Eye (tissue), 1 donor: ENCODE measurements at places on chromosomes 6 and 20.

DNA sequence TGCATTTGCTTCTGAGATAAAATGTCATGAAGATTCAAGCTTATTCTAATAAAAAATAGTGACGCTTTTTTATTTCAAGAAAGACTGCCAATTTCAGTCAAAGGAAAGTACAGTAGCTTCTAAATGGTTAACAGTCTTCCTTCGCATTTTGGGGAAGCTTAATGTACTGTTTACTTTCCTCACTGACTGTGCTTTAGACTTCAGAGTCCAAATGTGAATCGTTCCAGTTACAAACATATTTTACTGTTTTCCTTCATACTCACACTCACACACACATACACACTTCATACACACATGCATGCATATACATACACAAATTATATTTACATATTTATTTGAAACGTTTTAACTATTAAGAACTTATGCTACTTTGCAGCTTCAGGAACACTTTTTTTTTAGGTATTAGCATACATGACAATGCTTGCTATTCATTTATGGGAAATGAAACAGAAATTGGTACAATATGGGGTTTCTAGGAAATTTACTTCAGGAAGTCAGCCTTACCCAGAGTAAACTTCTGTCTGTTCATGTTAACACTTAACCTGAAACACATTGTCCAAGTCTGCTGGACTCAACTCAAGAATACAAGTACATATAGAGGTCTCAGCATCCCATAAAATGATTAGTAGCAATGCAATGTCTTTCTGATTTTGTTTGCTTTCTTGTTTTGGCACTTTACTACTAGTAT, 145.4 kb downstream of the RPS12 start:
- no peak for DNase-seq

DNA sequence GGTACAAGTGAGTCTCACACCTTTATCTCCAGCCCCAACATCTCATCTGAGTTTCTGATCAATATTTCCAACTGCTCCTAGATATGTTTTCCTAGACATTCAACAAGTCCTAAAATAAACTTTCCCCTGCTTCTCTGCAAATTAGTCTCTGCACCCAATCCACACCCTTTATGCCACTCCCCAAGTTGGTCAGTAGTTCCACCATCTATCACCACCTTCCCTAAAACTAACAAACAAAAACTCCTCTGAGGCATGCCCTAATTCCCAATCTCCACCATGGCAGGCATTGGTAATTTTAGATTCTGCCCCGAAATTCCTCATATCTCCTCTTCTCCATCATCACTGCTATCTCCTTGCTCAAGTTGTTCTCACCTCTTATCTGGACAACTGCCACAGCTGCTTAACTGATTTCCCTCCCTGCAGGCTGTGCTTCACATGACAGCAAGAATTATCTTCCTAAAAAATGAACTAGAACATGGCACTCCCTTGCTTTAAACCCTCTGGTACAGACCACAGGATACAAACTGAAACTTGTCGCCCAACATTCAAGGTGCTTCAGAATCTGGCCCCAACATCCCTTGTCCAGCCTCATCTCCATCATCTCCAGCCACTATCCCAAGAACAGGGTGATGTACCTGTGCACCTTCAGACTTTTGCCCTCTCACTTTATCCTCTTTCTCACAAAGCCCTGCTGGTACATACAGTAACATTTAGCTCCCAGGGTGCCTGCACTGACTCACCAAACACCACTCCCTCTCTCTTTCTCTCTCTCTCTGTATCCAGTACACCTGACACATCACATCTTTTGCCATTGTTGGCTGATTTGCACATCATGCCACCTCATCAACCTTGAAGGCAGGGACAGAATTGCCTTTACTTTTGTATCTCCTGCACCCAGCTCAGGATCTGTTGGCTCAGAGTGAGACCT, 55.5 kb downstream of the ZHX3 start:
- DNase-seq: no peak

DNA sequence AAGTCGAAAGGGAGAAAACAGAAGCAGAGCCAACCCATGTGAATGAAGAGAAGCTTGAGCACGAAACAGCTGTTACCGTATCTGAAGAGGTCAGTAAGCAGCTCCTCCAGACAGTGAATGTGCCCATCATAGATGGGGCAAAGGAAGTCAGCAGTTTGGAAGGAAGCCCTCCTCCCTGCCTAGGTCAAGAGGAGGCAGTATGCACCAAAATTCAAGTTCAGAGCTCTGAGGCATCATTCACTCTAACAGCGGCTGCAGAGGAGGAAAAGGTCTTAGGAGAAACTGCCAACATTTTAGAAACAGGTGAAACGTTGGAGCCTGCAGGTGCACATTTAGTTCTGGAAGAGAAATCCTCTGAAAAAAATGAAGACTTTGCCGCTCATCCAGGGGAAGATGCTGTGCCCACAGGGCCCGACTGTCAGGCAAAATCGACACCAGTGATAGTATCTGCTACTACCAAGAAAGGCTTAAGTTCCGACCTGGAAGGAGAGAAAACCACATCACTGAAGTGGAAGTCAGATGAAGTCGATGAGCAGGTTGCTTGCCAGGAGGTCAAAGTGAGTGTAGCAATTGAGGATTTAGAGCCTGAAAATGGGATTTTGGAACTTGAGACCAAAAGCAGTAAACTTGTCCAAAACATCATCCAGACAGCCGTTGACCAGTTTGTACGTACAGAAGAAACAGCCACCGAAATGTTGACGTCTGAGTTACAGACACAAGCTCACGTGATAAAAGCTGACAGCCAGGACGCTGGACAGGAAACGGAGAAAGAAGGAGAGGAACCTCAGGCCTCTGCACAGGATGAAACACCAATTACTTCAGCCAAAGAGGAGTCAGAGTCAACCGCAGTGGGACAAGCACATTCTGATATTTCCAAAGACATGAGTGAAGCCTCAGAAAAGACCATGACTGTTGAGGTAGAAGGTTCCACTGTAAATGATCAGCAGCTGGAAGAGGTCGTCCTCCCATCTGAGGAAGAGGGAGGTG, 38.7 kb downstream of the ZBTB2 start:
- DNase-seq: no peak

DNA sequence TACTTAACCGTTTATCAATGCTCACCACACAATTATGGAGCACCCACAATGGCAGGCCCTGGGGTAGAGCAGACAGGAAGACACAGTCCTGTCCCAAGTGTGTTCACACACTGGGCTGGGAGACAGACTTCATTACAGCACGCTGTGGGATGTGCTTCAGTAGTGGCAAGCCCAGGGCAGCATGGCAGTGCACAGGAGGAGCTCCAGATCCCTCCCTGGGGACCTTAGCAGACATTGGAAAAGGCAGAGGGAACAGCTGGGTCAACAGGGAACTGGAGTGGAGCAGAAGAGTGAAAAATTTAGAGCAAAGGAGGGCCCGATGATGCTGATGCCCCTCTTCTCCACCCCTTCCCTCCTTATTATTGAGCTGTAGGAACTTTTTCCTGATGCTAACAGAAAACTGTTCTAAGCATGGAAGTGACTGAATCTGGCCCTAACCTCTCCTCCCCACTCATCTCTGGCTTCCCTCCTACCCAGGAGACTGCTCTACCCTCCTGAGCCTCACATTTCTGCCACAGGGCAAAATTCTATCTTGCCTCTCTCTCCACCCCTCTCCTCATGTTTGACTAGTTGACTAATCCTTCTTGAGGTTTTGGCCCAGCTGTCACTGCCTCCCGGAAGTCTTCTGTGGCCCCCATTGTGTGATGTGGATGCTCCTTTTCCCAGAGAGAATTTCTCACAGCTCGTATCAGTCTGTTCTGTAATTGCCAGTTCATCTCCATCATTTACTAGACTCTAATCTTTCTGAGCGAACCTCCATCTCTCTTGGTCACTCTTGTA, 41.3 kb upstream of the NOP56 start:
- DNase-seq: peak; percentile 11

DNA sequence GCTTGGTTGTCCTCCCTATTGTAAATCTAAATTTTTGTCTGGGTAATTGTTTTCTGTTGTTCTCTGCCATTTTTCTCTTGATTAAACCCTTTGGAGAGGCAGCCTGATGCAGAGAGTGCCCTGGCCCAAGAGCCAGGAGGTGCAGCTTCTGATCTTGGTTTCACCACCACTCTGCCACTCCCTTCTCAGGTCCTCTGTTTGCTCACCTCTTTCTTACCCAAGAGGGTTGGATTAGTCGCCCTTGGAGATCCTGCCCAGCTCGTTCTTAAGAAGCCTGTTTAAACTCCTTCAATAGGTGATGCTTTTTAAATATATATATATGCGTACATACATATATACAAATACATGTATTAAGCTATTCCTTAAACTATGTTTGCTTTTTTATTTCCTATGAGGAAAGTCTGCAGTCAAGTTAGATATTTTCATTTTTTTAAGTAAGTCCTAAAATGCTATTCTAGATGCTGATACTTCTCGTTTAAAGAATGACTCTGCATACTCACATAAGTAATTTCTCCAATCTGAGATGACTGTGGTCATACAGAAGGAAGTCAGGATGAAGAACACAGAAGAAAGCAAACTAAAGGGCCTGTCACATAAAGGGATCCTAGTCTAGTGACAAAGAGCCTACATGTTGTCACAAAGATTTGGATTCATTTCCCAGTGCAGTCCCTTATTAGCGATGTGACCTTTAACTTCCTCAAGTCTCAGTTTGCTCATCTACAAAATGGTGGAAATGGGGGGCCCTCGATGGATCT, 19.9 kb downstream of the TPD52L1 start:
- no peak for DNase-seq

DNA sequence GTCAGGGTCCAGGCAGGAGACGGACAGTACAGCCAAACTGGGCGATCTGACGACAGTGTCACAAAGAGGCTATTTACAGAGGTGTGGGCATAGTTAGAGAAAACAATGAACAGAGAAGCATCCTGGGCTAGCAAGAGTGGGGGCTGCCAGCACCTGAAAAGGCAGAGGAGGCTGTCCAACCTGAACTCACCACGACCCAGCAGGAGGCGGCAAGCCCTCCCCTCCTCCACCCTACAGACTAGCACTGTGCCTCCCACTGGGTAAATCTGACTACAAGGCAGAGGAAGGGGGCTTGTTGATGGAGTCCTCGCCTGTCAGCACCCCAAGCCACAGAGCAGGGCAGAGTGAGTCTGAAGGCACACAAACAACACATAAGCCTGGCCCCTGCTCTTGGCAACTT, 52.8 kb upstream of the CDYL start:
- DNase-seq: no peak
